NCI-H524 (cell line): ENCODE measurements at places on chromosomes 6 and 20.

- no peak for DNase-seq
Observed at GRCh38 chr6:14806101-14806500, 439.8 kb upstream of the JARID2 start.

DNA sequence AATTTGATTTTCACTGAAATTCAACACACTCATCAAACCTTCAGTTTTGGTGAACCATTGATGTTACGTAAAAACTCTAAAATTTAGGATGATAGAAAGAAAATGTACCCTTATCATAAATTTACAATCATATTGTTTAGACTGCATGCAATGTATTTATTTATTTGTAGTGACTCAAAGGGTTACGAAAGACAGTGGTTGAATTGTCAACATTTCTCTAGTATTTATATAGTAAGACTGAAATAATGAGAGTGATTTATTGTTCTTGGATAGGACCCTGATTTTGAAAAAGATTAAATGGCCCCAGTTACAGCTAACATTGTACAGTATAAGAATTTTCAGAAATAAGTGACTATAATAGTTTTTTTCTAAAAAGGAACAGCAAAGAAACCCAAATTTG, 591.5 kb downstream of the RFPL4B start:
- no peak for DNase-seq

GRCh38 chr6:105799056-105799455, 287.1 kb upstream of the PRDM1 start:
- no peak for DNase-seq

- DNase-seq, result no peak
Observed at GRCh38 chr6:127833336-127833735, 67.5 kb downstream of the THEMIS start.

GRCh38 chr20:3670511-3670910, 7.3 kb upstream of the GFRA4 start:
- peak; percentile 17 for DNase-seq

DNA sequence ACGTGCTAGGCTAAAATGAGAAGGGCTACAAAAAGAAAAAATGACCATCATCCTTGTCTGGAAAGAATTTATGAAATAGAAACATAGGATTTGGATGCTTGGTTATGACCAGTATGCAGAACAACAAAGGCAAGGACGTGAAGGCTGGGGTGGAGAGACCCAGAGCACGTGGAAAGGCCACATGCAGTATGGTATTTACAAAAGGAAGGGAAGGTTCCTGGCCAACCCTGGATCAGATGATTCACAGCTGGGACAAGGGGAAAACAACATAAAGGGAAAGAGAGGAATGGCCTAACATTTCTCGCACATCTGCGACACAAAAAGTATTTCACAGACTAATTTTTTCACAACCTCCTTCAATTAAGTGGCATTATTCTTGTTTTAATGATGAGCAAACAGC, 8.2 kb downstream of the STX7 start:
- DNase-seq, result no peak

DNA sequence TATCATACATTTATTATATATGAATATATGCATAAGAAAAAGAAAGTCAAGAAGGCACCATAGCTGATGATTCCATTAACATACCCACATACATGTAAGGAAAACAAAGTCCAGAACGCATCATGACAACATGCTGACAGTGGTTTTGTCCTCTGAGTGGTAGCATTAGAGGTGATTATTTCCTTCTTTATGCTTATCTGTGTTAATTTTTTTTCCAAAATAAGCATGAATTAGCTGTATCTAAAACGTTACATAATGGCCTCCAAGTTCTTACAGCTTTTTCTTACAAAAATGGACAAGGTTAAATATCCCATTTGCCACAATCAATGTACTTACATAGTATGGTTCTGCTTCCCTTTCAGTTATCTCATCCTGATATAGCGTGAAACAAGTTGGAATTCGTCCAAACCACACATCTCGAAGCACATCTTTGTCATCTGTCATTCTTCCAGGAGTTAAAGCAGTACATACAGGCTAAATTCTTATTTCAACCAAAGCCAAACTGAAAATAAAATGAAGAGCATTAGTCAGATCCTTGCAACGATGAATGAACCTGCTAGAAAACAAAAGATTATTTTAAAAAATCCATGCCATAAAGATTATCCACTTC, 9.7 kb downstream of the ATG5 start:
- DNase-seq, result no peak

DNA sequence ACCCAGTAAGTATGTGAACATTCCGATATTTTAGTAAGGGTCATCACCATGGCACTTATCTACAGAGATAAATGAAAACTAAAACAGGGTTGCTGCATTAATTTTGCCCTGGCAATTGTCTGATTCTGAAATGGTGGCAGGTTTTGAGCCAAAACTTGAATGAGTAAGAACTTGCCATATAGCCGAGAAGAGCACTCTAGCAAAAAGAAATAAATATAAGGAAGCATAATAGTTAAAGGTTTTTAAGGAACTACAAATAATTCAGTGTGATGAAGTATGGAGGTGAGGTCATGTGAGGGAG, 68.5 kb upstream of the BTN3A2 start:
- no peak for DNase-seq

DNA sequence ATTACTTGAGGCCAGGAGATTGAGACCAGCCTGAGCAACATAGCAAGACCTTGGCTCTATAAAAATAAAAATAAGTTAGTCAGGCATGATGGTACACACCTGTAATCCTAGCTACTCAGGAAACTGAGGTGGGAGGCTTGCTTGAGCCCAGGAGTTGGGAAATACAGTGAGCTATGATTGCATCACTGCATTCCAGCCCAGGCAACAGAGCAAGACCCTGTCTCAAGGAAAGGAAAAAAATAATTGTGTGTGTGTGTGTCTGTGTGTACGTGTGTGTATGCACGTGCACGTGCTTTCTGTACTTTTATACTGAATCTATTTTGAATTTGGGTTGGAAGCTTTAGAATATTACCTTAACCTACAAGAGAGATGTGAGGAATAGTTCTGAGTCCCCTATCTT, 58.9 kb downstream of the KIZ start:
- no peak for DNase-seq

DNA sequence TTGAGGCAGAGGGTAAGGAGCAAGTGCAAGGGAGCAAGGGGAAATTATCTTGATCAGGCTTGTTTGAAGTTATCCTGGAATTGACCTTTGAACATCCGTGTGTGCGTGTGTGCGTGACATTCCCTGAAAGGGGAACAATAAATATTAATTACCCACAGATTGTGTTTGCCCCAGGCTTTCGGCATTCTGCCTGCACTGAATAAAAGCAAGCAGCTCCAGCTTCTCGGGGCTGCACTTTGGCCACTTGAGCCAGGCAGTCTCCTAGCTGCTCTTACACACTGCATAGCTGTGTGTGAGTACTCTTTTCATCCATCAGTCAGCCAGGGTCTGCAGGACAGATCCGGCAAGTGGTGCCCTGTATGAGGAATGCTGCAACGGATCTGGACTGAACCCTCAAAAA, 107.7 kb upstream of the BTN3A2 start:
- DNase-seq, result no peak
